ENCODE measurements at places on chromosomes 13 and 19.

GRCh38 chr19:17576758-17577456 is 21.5 kb downstream of the COLGALT1 start:
- no peak for DNase-seq

- DNase-seq: no peak
Measured at GRCh38 chr13:52128714-52129700, at the start of gene NEK5. TSS of gene NEK5 (minus strand) at chr13:52129073. CDS start at chr13:52127482, 1,591 bp downstream.

DNA sequence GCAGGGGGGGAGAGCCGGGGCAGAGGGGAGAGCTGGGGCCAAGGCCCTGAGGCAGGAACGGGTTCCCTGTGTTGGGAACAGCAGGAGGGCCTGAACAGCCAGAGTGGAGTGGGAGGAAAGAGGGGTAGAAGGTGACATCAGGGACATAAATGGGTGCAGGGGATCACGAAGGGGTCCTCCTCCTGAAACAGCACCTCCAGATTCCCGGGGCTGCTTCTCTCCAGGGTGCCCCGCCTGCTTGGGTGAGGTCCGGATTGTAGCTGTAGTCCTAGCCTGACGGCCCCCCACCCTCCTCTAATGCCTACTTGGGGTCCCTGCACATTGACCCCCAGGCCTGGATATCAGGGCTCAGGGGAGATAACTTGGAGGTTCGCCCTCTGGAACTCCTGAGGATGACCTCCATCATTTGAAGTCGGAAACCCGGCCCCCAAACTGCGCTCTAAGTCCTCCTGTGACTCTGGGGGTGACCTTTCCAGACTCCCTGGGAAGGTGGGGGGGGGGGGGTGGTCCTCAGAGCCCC is 473 bp upstream of the SCN1B start:
- no peak for DNase-seq

- DNase-seq: no peak
Measured at GRCh38 chr13:76380446-76381065, 505.6 kb downstream of the KCTD12 start.

- DNase-seq: no peak
Measured at GRCh38 chr13:86986448-86986847, 684.7 kb upstream of the SLITRK5 start.

GRCh38 chr19:23526302-23526701 is 131.0 kb upstream of the ZNF91 start:
- no peak for DNase-seq

All from NCI-H2081 treated with DMSO at 0.1 percent for 48 hours (cell line).